ENCODE measurements at places on chromosomes 1 and 21. TPM values are rescaled to one million over a fixed set of nuclear protein-coding genes. Genes with fewer than 3 reads are reported as not detected.

The DNASE2B gene
- 0.18 TPM for total RNA-seq

The FALEC gene
- not detected for total RNA-seq

The MTMR11 gene
- total RNA-seq: 1.6 TPM

GRCh38 chr1:159945483-159946241, at the start of gene IGSF9:
IGSF9 (minus strand) TSS chr1:159945613; CDS start chr1:159943454, 2,159 bp downstream.
- peak; percentile 37 for DNase-seq

DNA sequence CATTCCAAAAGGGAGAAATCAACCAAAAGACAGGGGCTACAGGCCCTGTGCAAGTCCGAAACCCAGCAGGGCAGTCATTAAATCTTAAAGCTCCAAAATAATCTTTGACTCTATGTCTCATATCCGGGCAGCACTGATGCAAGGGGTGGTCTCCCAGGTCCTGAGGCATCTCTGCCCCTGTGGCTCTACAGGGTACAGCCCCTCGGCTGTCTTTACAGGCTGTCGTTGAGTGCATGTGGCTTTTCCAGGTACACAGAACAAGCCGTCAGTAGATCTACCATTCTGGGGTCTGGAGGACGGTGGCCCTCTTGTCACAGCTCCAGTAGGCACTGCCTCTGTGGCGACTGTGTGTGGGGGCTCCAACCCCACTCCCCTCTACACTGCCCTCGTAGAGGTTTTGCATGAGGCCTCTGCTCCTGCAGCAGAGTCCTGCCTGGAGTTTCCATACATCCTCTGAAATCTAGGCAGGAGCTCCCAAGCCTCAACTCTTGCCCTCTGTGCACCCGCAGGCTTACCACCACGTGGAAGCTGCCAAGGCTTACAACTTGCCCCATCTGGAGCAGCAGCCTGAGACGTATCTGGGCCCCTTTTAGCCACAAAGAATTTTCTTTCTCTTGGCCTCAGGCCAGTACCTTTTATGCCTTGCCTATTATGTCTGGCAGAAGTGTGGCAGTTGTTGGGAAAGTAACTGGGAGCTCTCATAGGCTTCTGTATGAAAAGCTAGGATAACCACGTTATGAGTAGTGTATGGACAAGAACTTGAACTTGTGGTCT, 52.5 kb downstream of the POU2F1 start:
- no peak for DNase-seq

- no peak for DNase-seq
Observed at GRCh38 chr1:193846876-193847604, 660.6 kb upstream of the B3GALT2 start.

DNA sequence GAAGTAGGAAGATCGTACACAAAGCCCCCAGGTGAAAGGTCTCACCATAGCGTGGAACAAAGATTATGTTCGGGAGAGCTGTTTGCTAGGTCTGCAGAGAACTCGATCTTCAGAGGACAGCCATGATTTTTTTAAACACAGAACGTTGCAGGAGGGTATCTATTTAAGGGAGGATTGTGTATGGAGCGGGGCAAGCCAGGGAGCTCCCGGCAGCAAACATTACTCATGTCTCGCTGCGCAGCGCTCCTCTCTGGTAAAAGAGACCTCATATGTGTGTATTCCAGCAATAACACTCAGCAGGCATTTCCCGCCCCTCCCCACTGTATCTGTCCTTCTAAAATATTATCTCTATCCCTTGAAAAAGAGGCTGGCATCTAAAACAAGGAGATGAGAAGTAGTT, 2.7 kb downstream of the GLIS1 start:
- no peak for DNase-seq

GRCh38 chr1:7616076-7616832, 154.8 kb upstream of the VAMP3 start:
- peak; percentile 16 for DNase-seq

- DNase-seq: no peak
Observed at GRCh38 chr1:208209286-208209685, 34.9 kb downstream of the PLXNA2 start.

DNA sequence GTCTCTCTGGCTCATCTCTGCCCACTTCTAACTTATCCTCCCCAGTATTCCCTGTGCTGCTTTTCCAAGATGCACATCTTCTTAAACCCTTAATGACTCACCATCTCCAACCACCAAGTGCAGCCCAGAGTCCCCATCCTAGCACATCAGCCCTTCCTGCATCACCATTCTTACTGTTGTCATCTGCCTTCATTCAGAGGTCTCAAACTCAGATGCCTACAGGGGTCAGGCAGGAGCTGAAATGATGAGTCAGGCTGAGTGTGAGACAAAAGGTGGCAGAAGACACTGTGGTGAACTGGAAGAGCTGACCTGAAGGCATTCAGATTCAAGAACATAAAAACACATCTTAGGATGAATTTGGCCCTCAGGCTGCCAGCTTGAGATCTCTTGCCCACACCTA, 34.6 kb downstream of the OLFML2B start:
- peak; percentile 8 for DNase-seq

GRCh38 chr21:43697758-43698643, 20.9 kb upstream of the PDXK start:
- DNase-seq: no peak
